Left hindlimb (tissue), 1 donor: ENCODE measurements at places on chromosomes 12 and 14.

- no peak for DNase-seq
These were observed 1201.5 kb downstream of the BCL11B start for GRCh38 chr14:98070536-98070935.

DNA sequence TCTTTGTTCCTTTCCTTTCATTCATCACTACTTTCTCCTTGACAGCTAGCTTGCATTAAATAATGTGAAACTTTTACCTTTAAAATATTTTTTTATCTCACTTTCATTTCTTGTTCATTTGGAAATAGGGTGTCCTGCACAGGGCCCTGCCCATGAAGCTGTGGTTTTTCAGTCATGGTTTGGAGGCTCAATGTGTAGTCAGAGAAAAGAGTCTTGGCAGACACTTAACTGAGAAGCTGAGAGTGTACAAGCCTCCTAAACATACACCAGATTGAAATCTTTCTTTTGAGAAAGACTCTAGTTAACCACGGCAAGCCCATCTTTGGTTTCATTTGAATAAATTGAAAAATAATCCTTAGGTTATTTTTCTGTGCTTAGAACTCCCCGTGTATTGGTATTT lies 74.2 kb downstream of the KICS2 start:
- DNase-seq: no peak

DNA sequence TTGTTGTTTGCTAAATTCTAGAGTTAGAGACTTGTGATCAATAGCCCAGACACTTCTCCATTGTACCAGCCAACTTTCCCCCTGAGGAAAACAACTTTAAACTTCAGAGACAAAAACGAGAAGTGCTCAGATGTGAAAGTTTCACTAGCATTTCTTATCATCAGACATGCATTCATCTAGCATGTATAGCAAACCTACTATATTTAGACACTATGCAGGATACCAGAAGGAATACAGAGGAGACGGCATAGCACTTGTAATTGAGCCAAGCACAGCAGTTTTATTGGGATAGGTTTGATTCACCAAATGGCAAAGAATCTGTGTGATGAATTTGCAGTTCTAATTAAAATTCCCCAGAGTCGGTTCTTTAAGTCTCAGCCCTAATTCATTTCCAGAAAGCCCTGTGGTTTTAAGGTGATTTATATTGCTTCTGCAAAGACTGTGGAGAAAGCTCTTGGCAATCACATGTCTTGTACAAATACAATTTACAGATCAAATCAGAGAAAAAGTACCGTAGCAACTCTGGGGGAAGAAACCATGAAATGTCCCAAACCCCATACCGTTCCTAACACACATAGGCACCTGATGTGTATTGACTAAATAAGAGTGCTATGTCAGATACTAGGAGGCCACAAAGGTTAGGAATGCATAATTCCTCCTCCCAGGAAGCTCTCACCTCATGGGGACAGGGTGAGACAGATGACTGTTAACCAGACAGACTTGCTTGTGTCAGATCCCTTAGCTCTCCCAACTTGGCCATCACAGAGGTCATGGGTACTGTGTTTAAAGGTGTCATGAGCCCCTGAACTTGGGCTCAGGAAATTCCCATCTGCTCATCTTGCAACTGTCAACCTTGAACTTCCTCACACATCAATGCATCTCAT lies 69.6 kb upstream of the KRAS start:
- no peak for DNase-seq

DNA sequence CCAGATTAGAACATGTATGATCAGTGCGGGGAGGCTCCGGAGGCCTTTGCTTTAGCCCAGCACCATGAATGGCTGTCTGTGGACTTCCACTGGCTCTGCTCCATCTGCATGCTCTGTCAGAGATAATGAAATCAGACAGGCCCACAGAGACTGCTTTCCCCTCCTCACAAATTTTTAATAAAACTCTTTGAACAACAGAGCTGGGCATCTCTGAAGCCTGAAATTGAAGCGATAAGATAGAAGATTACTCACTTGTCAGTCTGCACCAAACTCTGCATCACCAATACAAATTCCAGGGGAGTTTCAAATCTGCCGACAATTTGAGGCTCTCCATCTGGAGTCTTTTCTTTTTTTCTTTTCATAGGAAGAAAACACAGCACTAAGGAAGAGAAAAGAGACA lies 110.0 kb downstream of the DYRK2 start:
- DNase-seq: no peak

GRCh38 chr12:25241167-25242020 lies 9.3 kb downstream of the KRAS start:
- DNase-seq: no peak

GRCh38 chr12:20514598-20514997 lies 146.3 kb downstream of the PDE3A start:
- no peak for DNase-seq

DNA sequence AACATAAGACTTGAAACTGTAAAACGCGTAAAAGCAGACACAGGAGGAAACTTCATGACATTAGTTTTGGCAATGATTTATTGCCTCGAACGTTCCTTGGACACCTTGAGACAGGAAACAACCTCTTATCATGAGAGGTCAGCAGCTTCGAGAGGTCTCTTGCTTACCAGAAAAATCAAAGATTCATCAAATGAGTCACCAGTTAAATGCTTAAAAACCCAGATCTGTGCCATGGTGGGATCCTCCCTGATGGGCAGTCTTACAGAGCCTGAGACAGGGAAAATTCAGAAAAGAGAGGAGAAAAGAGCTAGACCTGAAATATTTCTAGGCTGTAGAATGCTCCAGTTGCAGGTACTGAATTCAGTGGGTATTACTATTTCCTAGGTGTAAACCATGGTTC lies 1093.9 kb downstream of the AACS start:
- no peak for DNase-seq
